ENCODE measurements at places on chromosomes 4 and X. TPM values are rescaled to one million over a fixed set of nuclear protein-coding genes. Genes with fewer than 3 reads are reported as not detected.

Gene FAM9C
- total RNA-seq: not detected

Gene ADH6
- total RNA-seq: not detected

Gene TSPAN7
- total RNA-seq: 0.23 TPM

Gene ITGB1BP2
- total RNA-seq: 4.4 TPM

Gene SSX4
- not detected for total RNA-seq

Gene PLXNB3
- total RNA-seq: 0.18 TPM

Gene GYPA
- not detected for total RNA-seq

Gene EPHA5
- total RNA-seq: not detected

Gene KLF8
- total RNA-seq: 13.1 TPM

Gene DCX
- total RNA-seq: not detected

Gene SSX2
- total RNA-seq: not detected

Gene DKK2
- total RNA-seq: not detected

Gene DRD5
- total RNA-seq: not detected

Gene PAGE2B
- total RNA-seq: 1.0 TPM

Gene GAGE13
- not detected for total RNA-seq

Gene SYTL5
- not detected for total RNA-seq

Gene GAGE12E
- not detected for total RNA-seq

Gene SPANXB1
- total RNA-seq: not detected

Gene GPR119
- not detected for total RNA-seq

Gene SLC10A4
- not detected for total RNA-seq

Gene SPANXN3
- total RNA-seq: not detected

Gene ARAP2
- 76.4 TPM for total RNA-seq

Gene APELA
- total RNA-seq: not detected

Gene IQCM
- not detected for total RNA-seq

Gene CFI
- 0.35 TPM for total RNA-seq

Gene HSFX3
- not detected for total RNA-seq

Gene ARHGEF38
- total RNA-seq: not detected

Gene IGBP1
- total RNA-seq: 63.2 TPM

Gene UGT2A1
- not detected for total RNA-seq

Gene GRIA2
- total RNA-seq: not detected

Gene MAGEA2B
- total RNA-seq: not detected

Gene LAP3
- total RNA-seq: 180 TPM

Gene WNK3
- total RNA-seq: 0.50 TPM

Gene ENPEP
- total RNA-seq: 0.65 TPM

Gene SPIN2A
- total RNA-seq: 0.81 TPM

Gene DCAF4L1
- 0.15 TPM for total RNA-seq

Gene HS6ST2
- total RNA-seq: 0.38 TPM

Gene APLN
- total RNA-seq: 0.15 TPM

Gene SLC9B1
- total RNA-seq: 1.9 TPM

Gene ZCCHC4
- total RNA-seq: 8.4 TPM
